Lower leg skin (tissue), 4 donors: ENCODE measurements at places on chromosomes 16 and 17.

GRCh38 chr16:54719624-54720023 lies 211.0 kb upstream of the IRX5 start:
- DNase-seq = no peak

GRCh38 chr17:34930283-34930682 lies 31.0 kb downstream of the CCT6B start:
- no peak for DNase-seq

GRCh38 chr17:66432996-66433551 lies 130.7 kb downstream of the PRKCA start:
- no peak for DNase-seq

DNA sequence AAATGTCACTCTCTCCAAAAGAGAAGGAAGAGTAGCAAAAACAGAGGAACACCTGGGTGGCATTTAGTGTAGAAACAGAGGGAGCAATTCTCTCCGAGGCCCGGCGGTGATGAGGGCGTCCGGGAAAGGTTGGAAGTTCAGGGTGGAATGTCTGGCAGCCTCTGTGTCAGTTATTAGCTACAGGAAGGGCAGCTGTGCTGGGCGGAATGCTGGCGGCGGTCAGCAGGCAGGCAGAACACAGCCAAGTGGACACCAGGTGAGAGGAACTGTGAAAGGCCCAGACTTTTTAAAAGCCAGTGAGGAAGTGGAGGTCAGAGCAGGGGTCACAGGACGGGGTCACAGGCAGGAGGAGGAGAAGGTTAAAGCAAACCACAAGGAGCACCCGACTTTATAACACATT lies 238.1 kb downstream of the NTN1 start:
- DNase-seq = no peak

DNA sequence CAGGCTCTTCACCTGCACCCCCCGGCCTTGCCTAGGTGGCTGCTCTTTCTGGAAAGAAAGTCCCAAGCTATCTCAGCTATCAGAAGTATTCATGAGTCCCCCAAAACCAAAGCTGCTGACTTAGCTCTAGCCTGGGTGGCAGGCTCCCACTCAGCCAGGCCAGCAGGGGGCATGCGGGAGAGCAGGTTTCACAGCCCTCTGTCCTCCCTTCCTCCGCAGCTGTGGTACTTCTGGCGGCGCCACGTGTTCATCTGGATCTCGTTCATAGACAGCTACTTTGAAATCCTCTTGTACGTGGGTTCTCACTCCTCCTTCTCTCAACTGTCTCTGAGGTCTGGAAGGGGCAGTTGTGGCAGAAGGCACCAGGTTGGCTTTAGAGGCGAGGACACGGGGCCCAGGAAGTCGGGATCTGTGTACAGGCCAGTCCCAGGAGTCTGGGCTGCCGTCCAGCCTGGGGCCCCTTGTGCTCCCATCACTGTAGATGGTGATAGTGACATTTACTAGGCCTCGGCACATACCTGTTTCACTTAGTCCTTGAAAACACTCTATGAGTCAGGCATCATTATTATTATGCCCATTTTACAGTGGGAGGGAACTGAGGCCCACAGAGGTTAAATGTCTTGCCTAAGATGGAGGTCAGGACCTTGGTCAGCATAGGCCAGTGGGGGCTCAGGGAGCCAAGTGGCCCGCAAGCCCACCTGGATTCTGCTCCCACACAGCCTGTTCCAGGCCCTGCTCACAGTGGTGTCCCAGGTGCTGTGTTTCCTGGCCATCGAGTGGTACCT lies 12.9 kb downstream of the TRPV2 start:
- no peak for DNase-seq

GRCh38 chr16:56324406-56324805 lies 100.9 kb downstream of the AMFR start:
- no peak for DNase-seq

DNA sequence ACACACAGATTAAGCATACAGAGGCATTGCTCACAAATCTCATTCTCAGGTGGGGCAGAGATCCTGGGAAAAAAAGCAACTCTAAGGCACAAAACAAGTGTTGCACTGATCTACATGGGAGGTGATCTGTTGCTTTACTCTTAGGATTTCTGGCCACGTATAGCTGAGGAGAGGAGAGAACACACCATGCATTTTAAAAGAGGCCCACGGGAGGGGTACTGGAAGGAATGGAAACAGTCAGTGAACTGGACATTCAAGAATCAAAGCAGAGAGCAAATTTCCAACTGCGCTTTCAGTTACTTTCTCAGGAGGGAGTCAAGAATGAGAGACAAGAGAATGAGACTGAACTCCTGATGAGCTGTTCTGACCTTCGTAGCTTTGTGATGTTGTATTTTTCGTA lies 1105.9 kb downstream of the CDH8 start:
- DNase-seq = no peak

DNA sequence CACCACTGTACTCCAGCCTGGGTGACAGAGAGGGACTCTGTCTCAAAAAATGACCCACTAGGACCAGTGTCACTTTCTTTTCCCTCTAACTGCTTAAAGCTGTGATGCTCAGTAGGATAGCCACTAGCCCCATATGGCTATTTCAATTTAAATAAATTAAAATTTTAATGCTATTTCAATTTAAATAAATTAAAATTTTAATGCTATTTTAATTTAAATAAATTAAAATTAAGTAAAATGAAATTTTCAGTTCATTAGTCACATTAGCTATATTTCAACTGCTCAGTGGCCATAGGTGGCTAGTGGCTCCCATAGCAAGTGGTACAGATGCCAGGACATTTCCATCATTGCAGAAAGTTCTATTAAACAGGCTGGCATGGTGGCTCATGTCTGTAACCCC lies 43.0 kb downstream of the NLRC5 start:
- DNase-seq = no peak

- DNase-seq = no peak
Observed at GRCh38 chr17:78343543-78344201, 16.2 kb downstream of the SOCS3 start.

- peak; percentile 8 for DNase-seq
Observed at GRCh38 chr17:5610956-5611355, 26.6 kb upstream of the NLRP1 start.

- DNase-seq = no peak
Observed at GRCh38 chr17:72534776-72535175, 414.0 kb downstream of the SOX9 start.

DNA sequence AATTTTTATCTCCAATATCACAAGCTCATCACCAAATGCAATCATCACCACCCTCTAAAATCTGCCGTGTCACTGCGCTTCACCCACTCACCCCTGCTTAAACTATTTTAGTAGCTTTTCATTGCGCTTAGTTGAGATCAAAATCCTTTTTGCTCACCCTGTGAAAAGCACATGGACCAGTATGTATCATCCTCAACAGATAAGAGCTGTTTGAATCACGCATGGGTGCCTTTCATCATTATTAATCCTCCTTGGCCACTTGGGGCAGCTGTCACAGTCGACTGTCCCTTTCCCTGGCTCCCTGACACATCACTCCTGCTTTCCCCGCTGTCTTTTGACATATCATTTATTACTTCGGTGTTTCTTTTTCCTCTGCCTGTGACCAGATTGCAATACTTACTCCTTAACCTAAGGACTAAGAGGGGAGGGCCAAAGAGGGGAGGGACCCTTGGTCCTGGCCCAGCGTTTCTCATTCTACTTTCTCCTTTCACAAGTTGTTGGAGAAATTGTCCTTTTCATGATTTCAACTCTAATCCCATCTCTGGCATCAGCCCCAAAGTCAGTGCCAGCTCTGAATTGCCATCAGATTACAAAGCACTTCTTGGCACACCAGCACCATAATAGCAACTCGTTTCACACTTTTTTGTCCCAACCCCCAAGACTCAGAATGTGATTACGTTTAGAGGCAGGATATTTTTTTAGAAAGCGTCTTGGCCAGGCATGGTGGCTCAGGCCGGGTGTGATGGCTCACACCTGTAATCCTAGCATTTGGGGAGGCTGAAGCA lies 8.6 kb upstream of the KDM6B start:
- DNase-seq = peak; percentile 68

- no peak for DNase-seq
Observed at GRCh38 chr16:53085931-53086421, 31.2 kb downstream of the CHD9 start.

GRCh38 chr17:28702752-28703150 lies 8.9 kb downstream of the PROCA1 start:
- DNase-seq = no peak

DNA sequence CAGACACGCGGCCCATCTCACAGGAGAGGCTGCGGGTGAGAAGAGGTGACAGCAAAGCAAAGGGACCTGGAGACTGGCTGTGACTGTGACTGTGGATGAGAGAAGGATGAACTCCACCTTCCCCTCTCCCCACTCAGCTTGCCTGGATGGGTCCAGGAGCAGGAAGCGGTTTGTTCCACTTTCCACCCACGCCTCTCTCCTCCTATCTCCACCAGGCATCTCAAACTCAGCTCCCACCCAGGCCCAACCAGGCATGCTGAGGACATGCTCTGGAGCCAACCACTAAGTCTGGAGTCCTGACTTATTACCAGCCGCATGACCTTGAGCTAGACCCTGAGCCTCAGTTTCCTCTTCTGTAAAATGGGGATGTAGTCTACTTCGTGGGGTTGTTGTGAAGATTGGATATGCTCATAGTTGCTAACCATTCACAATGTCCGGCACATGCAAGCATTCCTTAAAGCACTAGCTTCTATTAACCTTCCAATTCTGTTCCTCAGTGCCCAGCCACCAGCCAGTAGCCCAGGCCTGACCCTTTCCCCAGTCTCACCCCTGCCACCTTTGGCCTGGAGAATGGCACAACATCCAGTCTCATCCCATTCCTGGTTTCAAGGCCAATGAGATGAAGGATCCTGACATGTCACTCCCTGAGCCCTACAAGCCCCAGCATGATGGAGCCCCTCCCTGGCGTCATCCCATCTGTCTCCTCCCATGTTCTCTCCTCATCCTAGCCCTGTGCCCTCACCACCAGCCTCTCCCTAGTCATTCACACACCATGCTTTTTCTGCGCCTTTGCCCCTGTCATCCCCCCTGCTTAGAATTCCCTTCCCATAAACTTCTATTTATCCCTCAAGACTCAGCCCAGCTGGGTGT lies 2.3 kb downstream of the GAS2L2 start:
- no peak for DNase-seq

DNA sequence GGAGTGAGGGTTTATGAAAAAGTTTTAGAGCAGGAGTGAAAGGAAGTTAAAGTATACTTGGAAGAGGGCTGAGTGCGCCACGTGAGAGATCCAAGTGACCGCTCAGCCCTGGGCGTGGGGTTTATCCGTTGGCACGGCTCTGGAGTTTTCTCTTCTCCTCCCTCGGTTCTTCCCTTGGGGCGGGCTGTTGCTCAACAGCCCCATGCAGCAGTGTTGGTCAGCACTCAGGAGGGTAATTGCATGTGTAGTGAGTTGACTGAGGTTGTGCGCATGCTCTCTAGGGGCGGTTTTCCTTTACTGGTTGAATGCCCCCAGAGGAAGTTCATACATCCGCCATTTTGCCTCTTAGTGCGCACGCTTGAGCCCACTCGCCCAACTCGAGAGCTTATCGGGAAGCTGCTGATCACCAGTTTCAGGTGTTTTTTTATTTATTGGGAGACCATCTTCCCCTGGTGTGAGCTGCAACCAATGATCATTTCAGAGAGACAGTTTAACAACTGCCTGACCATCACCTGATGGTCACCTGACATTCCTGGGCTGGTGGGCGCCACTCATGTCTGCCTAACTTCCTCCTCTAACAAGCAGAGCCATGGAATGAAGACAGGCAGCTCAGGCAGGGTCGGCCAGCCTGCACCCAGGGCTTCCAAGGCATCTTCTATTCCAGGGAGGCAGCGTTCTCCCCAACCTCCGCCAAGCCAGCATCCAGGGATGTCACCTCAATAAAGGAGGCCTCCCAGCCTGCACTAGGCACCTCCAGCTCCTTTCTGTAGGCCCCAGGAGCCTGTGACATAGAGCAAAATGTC lies 41.3 kb upstream of the DNAH17 start:
- DNase-seq = no peak

GRCh38 chr17:14205992-14206461 lies 30.6 kb downstream of the CDRT15 start:
- DNase-seq = peak; percentile 89

DNA sequence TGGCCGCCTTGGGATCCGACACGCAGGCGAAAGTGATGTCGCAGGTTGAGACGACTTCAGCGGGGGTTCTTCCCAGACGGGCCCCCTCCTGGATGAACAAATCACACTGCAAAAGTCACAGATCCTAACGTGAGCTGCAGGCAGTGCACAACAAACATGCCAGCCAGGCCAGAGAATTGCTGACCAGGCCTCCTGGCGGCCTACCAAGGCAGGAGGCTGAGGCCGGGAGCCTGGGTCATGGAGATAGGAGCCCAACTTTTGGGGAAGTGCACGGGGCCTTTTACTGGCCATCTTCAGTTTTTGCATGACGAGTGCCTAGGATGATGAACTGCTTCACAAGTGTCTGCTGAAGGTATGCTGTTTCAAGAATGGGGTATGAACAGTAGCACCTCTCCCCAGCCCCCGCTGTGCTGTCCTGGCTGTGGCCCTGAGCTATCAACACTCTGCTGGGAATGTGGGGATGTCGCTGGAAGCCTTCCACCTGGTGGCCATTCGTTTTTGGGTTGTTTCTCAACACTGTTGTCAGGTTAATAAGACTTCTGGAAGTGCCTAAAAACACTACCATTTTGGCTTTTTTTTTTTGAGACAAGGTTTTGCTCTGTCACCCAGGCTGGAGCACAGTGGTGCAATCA lies 12.2 kb upstream of the ROGDI start:
- DNase-seq = no peak

- DNase-seq = no peak
Observed at GRCh38 chr17:81238490-81238814, 403 bp downstream of the TEPSIN start.

DNA sequence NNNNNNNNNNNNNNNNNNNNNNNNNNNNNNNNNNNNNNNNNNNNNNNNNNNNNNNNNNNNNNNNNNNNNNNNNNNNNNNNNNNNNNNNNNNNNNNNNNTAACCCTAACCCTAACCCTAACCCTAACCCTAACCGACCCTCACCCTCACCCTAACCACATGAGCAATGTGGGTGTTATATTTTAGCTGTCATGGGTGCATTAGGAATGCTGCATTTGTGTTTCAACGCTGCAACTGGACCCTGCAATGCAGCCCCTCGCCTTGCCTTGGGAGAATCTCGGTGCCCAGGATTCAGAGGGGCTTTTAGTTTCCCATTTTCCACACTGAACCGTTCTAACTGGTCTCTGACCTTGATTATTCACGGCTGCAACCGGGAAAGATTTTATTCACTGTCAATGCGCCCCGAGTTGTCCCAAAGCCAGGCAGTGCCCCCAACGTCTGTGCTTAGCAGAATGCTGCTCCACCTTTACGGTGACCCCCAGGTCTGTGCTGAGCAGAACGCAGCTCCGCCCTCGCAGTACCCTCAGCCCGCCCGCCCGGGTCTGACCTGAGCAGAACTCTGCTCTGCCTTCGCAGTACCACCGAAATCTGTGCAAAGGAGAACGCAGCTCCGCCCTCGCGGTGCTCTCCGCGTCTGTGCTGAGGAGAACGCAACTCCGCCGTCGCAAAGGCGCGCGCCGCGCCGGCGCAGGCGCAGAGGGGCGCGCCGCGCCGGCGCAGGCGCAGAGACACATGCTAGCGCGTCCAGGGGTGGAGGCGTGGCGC lies 43.3 kb downstream of the POLR3K start:
- no peak for DNase-seq

GRCh38 chr16:79099716-79100115 lies 500.8 kb downstream of the MAF start:
- DNase-seq = peak; percentile 3
